Activated CD8-positive, alpha-beta T cell treated with anti-CD3 and anti-CD28 coated beads, Interleukin-2, amount 10 ng/mL, durations not matched to agents 7 days and 5 days (primary cell): ENCODE measurements at places on chromosomes 3 and 15. TPM values are rescaled to one million over a fixed set of nuclear protein-coding genes. Genes with fewer than 3 reads are reported as not detected.
A peak's percentile ranks its signal among the peaks of the same experiment; 100 is the strongest.

GRCh38 chr3:173993299-173993698, 595.8 kb downstream of the NLGN1 start:
- DNase-seq: no peak

- DNase-seq: peak; percentile 41
Measured at GRCh38 chr3:190862209-190863118, at the start of gene GMNC. GMNC (minus strand) TSS chr3:190862694; CDS start chr3:190862615, 79 bp downstream.

- DNase-seq: no peak
Measured at GRCh38 chr15:40845036-40845435, 1.2 kb downstream of the SPINT1 start.

DNA sequence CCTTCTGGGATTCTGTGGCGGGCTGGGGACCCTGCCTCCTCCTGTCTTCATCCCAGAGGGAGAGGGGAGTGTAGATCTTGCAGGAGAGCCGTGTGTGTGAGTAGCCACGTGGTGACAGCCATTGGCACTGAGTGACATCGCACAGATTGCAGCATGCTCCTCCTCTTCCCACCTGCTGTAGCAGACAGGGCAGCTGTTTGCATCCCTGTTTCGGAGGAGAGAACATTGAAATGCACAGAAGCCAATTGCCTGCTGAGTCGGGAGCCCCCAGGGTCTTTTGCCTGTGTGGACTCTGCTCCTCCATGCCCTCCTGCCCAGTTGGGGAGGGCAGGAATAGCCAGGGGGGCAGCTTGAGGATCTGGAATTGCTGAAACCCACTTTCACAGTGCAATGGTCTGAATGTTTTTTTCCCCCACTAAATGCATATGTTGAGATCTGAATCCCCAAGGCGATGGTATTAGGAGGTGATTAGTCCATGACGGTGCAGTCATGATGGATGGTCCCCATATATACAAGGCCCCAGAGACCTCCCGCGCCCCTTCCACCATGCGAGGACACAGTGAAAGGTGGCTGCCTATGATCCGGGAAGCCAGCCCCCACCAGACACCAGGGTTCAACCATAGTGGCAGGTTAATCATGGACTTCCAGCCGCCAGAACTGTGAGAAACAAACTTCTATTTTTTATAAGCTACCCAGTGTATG, 66.8 kb downstream of the CHRNA7 start:
- DNase-seq: no peak

DNA sequence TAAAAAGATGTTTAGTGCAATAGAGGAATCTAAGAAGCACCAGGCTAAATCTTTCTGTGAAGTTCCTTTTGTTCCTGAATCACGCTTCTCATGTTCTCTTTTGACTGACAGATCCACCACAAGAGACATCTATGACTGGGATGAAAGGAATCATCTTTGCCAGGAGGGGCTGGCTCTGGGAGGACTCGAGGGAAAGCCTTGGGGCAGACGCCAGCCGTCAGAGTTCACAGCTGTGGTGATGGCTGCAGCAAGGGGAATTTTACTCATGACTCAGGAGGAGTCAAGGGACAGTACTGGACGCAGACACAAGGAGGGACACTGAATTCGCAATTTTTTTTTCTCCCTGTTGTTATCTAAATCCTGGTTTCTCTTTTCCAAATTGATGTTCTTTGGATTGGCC, 38.7 kb downstream of the C3orf38 start:
- no peak for DNase-seq

DNA sequence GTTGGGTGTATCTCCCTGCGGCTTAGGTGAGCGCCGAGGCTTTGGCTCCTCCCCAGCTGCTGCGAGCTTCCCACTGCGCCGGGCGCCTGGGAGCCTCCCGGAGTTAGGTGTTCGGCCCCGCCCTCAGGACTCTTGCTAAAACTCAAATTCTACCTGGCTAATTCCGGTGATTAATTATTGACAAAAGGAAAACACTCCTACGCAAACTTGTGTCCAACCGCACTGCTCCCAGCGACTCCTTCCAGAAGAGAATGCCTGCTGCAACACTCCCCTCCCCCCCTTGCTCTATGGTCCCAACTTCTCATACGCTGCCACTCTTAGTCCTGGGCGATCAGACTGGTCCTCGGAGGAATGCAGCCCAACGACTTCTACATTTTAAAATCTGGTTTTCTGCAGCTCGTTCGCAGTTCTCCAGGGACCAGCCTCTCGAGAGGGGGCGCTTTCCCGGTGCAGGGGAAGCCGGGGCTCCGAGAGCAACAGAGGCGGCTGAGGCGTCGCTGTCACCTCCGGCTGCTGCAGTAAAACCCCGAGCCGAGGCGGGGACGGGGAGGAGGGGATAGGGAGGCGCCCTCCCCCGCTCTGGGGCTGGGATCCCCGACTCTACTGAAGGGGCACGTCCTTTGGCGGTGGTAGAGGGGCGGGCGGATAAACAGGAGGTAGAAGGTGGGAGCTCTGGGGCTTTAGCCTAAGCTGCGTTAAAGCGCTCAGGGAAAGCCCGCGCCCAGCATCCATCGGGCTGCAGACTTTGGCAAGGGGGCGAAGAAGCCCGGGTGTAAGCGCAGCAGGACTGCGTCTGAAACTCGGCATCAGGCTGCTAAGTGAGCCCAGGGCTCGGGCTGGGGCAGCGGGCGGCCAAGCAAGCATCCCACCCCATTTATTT, at the start of gene SPTSSB:
SPTSSB (minus strand) TSS at position 77 of the 880 bp plus-strand sequence. CDS start 25,194 bp downstream, outside the sequence.
- peak; percentile 59 for DNase-seq

GRCh38 chr3:55205990-55206389, 278.1 kb upstream of the LRTM1 start:
- no peak for DNase-seq

DNA sequence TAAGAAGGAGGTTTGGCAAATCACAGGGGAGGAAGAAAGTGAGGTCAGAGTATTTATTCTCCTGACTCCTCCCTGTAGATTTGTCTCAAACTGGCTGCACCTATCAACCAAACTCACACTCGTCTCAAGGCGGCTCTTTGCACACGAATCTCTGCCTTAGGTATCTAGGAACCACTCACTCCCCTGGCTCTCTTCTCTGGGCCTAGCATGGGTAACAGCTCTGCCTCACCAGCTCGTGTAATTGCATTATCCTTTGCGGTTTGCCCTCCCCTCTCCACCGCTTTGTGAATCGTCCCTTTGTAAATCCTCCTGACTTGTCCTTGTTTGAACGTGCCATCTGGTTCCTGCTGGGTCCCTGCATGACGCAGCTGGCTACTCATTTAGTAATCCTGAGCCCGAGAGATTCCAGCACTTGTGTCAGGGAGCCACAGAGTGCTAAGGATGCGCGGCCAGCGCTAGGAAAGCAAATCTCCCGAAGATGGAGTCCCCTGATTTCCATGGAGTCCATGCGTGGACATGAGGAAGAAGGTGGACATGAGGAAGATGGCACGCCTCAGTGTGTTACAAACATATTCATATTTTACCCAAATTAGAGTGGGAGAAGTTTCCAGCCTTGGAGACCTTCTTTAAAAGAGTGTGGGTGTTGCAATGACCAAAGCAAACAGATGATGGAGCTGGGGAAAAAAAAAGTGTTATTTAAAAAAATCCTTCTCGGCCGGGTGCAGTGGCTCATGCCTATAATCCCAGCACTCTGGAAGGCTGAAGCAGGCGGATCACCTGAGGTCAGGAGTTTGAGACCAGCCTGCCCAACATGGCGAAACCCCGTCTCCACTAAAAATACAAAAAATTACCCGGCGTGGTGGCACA, 26.7 kb downstream of the NRROS start:
- DNase-seq: no peak

DNA sequence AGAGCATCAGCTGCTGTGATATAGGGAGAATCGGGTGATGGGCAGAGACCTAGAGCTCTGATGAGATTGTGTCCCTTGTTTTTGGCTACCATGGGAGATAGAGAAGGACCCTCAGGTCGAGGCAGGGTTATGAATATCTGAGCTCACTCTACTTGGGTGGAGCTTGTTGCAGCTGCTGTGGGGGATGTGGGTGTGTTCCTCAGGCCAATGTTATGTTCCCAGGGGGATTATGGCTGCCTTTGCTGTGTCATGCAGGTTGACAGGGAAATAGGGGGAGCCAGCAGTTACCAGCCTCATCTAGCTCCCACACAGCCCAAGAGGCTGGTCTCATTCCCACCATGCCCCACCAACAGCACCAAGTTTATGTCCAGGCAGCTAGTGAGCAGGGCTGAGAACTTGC, 131.5 kb downstream of the TRIM42 start:
- no peak for DNase-seq

DNA sequence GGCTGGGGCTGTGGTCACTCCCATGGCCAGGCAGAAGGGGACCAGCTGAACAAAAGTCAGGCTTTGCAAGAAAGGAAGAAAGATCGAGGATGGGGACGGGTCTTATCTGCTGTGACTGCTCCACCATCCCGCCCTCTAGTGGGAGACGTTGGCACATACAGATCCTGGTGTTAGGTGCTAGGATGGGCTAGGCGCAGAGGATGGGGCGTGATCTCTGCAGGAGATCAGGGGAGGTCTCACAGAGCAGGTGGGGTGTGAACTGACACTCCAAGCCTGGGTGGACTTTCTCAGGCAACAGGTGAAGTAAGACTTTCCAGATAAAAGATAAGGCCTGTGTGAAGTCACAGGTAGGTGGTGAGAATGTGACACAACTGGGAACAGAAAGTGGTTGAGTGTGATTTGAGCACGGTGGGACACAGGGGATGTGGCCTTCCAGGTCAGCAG, 141.9 kb upstream of the SMAD3 start:
- DNase-seq: peak; percentile 60

- no peak for DNase-seq
Measured at GRCh38 chr3:14179114-14179465, 473 bp downstream of the LSM3 start.

DNA sequence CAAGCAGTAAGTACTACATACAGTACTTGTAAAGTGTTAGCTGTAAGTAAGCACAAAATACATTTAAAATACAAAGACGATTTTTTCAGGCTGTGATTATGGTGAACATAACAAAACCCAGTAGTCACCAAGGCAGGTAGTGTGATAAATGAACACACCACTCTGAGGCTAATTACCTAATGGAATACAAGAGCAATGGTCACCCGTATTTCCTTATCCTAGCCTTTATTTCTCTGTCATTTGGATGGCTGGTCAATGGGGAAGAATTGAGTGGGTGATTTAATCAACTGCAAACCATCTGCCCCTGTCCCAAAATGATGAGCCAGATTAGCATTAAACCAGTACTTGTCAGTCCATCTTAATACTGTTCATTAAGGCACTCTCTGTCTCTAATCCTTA, 89.2 kb upstream of the CGNL1 start:
- no peak for DNase-seq

DNA sequence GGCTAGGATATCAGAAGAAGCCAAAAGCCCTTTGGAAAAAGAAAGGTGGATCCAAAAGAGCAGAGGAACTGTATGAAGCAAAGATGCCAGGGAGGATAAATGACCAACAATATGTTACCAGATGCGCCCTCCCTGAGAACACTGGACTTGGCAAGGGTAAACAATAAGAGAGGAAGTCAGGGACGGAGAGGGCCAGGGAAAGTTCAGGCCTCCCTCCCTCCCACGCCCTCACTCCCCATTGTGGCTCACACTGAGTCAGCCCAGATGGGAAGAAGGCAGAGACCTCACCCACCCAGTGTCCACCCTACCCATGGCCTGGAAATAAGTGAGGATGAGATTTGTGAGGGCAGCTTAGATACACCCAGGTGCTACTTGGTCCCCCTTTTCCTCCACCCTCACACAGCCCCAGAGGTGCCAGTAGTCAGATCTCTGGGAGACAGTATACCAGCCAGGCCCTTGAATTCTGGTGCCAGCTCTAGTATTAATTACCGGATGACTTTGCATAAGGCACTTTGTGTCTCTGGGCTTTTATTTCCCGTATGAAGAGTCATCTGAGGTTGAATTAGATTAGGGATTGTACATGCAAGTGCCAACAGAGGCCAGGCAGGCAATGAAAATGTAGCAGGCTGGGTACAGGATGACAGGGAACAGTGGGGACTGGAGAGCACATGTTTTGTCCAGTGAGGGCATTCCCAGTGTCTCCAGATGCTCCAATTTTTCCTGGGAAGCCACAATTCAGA, 35.1 kb upstream of the FRMD4B start:
- no peak for DNase-seq

GRCh38 chr3:11850003-11850402, 3.3 kb upstream of the TAMM41 start:
- no peak for DNase-seq

GRCh38 chr3:4340411-4341335, 37.5 kb downstream of the SETMAR start:
- DNase-seq: no peak

DNA sequence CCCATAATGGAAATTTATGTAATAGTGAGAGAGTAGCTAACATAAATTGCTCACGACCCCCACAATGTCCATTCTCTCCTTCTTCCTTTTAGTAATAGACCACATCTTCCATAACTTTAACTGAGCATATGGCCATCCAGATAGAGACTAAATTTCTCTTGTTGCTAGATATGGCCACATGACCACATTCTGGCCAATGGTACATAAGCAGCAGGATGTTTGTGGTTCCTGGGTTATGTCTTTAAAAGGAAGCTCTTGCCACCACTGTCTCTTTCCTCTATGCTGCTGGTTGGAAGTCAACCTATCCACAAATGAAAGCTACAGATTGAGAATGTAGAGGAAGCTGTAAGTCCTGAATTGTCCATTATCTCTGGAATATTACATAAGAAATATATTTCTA, 59.7 kb upstream of the NPHP3 start:
- no peak for DNase-seq

- DNase-seq: no peak
Measured at GRCh38 chr3:21877214-21877754, 126.3 kb upstream of the ZNF385D start.

GRCh38 chr3:186099178-186099577, 9.7 kb downstream of the ETV5 start:
- no peak for DNase-seq

DNA sequence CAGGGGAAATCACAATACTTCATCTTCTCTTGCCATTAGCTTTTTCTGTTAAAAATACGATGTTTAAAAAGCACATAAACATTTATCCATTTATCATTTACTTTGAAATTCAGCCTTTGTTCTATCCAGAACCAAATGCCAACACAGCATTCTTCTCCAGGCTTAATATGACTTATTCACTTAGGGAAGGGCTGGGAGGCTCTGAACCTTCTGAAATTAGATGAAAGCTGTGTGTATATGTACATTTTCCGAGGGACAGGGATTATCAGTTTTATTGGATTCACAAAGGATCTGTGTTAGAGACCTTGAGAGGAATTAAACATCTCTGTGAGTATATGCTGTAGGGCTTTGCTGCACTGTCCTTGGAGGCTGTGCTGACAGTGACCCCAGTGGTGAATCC, 210.6 kb upstream of the UBE3A start:
- no peak for DNase-seq

Gene RPL14
- total RNA-seq: 1,964 TPM

Gene FBXW12
- not detected for total RNA-seq

Gene GABRB3
- total RNA-seq: 0.11 TPM

Gene ACAD9
- total RNA-seq: 61.3 TPM

Gene CD96
- 303 TPM for total RNA-seq

Gene IL17RB
- total RNA-seq: 0.31 TPM
